ENCODE measurements at places on chromosomes 12 and 14.

- no peak for DNase-seq
Measured at GRCh38 chr14:41072776-41073175, 533.9 kb upstream of the LRFN5 start.

GRCh38 chr12:69835081-69835480, 10.1 kb downstream of the MYRFL start:
- DNase-seq: no peak

GRCh38 chr12:58787021-58787760, 133.1 kb downstream of the LRIG3 start:
- no peak for DNase-seq

DNA sequence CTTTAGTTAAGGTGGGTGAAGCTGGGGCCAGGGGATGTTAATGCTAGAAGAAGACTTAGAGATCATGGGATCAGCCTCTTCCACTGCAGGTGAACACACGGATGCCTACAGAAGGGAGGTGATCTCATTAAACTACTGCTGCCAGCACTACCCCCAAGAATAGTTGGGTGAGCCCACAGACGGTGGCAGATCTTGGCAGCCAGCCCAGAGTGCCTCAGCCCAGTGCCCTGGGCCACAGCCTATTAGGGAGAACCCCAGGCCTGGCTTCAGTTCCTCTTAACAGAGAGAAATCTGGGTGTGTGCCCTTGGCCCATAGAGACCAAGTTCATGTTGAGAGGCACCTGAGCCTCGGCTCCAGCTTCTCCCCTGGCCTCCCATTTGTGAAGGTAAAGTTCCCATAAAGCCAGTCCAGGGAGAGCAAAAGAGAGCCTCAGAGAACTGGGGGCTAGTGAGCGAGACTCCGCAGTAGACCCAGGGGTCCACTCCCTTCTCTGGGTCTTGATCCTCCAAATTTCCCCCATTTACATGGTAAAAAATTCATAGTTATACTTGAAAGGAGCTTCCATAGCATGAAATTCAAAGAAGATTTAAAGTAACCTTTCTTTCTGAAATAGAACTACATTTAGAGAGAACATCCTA, 125.0 kb upstream of the CCND2 start:
- no peak for DNase-seq

- DNase-seq: no peak
Measured at GRCh38 chr14:36827861-36828260, 166.2 kb downstream of the PAX9 start.

Data from stimulated activated CD8-positive, alpha-beta memory T cell treated with anti-CD3 and anti-CD28 coated beads, Interleukin-4, amount 100 ng/mL, for 1 hour (primary cell).